ENCODE measurements at places on chromosomes 16 and 17.

DNA sequence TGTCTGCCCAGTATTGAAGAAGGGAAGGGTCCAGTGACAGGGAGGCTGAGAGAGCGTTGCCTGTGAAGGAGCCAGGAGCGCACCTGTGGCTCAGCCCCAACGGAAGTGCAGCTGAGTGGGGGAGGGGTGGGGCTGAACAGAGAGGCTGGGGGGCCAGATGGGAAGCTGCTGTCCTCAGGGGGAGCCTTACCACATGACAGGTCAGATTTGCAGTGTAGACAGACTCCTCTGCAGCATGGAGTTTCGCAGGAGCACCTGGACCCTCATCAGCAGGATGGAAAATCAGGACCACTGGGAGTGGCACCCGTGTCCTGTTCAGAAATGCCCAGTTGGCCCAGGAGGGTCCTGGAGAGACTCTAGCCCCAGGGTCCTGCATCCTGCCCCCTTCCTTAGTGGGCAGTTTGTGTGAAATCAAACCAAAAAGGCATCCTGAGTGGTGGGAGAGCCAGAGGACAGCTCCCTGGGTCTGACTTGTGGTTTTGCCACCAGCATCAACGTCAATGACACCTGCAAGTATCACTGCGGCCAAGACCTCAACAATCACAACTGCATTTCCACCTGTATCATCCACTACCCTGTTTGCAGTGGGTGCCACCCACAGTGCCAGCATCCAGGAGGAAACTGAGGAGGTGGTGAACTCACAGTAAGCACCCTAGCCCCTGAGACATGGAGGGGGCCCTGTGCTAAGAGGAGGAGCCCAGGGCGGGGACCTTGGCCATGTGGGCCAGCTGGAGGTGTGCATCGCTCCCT, 7.8 kb downstream of the CD300A start:
- DNase-seq = no peak

DNA sequence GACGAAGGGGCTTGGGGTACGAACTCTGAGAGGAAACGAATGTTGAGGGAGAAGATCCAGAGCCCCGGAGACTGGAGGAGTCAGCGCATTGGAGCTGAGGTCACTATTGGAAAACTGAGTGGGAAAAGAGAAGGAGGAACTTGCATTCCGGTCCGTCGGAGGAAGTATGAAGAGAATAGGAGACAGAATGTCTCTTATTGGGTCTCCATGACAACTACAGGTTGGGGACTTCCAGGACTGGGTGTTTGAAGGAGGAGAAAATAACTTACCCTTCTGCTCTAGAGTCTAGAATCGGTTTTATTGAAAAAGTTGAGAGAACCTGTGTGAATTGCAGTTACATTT, 537 bp downstream of the GOSR1 start:
- no peak for DNase-seq

DNA sequence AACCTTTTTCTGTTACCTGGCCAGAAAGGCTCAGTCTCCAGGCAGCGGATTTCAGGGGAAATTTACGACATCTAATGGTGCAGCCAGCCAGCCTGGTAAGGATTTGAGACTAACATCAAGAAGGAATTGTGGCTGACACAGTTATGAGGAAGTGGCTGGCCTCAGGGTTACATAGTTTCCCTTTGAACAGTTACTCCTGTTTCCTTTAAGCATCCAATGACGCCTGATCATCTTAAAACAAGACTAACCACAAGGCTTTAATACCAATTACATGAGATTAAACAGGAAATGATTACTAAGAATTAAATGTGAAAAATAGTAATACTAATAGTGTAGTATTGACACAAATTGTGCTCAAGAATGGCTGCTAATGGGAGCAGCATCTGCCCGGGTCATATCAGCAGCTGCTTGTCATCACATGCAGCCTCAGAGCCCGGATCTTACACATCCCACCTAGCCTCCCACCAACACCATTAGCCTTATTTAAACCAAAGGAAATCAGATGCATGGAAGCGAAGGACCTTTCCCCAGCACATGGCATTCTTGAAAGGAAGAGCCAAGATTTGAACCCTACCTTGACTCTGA, 431.8 kb downstream of the PMP22 start:
- no peak for DNase-seq

GRCh38 chr16:74582970-74583369, 23.9 kb downstream of the GLG1 start:
- peak; percentile 29 for DNase-seq

GRCh38 chr17:71234349-71234748, 886.5 kb upstream of the SOX9 start:
- no peak for DNase-seq

DNA sequence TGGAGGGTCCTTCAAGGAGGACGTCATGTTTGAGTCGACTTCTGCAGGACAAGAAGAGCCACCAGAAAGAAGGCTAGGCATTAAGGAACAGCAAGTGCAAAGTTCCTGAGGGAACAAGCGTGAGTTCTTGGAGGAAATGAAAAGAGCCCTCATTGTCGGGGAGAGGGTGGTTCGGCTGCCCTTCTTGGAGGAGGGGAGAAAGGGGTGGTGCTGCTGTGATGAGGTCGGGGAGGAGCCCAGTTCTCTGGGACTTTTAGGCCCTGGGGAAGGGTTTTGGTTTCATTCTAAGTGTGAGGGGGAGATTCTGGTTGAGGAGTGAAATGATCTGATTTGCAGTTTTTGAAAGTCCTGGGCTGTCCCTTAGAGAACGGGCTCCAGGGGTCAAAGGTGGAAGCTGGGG, 4.1 kb downstream of the BICDL2 start:
- no peak for DNase-seq
